ENCODE measurements at places on chromosomes 12 and 14.

DNA sequence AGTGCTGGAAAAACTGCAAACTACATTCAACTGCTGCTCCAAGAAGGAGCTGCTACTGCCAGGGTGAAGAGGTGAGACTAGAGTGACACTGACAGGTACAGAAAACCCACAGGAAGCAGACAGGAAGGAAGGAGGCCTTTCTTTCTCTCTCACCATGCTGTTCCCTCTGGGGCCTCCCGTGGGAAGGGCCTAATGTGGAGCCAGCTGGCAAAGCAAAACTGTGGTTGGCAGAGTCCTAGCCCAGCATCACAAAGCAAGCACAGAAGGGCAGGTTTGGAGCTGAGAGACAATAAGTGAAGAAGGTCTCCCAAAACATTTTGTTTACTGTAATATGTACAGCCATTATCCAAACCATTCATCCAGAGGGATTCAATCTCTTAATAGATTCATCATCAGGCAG is 122.5 kb upstream of the MAX start:
- no peak for DNase-seq

DNA sequence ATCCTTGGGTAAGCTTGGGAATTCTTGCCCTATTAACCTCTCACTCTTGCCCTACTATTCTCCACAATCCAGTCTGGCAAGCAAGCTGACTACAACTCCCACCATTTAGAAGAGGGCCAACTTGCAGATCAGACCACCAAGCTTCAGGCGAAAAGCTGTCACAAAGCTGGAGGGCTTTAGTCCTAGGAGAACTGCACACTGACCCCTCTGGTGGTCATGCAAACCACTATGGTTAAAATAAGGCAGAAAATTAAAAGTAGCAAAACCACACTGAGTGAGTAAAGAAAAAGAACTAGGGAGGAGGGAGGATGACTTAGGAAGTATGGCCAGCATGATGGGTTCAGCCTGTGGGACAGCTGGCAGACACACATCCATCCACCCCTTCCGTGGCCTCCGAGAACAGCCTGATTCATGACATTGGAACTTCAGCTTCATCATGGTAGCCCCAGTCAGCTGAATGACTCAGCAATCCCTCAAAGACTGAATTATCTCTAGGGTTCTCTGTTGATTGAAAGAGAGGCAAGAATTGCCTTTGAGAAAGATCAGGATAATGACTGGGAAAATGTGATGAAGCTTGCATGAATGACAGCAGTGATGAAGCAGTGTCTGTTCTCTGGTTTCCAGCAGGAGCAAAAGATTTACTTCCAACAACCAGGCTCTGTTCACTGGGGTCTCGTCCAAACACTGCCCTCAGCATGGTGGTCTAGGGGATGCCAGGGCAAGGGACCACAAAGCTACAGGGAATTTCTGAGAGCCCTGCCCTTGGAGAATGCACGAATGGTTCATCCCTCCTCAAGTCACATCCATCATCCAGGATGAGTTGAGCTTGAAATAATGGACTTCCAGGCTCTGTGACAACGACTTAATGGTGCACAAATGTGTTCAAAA is 24.4 kb downstream of the PITPNM2 start:
- DNase-seq: no peak

DNA sequence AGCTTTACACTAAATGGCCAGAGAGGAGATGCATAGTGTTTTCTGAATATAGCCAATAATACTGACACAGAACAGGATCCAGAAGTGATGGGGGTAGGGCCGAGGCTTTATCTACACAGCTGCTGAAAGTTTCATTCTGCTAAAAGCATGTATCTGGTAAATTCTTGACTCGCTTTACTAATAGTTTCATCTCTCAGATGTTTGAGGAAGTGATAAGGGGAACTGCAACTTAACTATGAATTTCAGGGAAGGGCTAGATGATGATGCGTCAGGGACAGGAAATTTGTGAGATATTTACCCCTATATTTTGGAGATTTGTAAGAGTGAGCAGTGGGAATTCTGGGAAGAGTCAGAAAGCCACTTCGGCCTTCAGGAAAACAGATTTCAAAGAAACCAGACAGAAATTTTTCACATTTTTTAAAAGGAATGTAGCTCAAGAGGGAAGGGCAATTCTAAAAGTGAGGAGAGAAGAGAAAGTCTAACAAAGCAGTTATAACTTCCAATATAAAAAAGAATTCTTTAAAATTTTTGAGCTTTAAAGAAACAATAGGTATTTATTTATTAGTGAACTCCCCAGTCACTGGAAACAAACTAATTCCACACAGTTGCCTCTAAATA is 243.1 kb downstream of the BCAT1 start:
- no peak for DNase-seq

DNA sequence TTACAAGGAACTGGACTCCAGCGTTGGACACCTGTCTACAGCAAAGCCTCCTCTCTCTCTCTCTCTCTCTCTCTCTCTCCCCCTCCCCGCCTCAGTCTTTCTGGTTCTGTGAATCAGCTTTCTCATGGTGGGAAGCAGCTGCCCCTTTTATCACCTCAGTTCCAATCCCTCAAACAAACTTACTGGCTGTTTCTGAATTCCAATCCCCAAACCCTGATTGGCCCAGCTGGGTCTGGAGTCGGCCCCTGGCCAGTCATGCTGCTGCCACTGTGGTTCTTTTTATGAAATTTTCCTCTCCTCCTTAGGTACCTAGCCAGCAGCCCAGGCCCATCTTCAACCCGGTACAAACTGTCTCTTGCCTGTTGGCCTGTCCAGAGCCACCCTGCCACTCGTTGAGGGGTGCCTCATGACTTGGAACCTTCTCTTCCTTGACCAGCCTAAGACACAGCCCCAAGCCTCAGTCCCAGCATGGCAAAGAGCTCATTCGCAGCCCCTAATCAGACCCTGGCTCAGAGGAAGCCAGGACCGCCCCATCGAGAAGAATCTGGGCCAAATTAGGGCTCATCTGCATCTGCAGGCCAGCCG is 9.4 kb upstream of the MORN3 start:
- DNase-seq: no peak

- DNase-seq: no peak
These were observed 102.9 kb downstream of the RPS29 start for GRCh38 chr14:49483268-49483667.

DNA sequence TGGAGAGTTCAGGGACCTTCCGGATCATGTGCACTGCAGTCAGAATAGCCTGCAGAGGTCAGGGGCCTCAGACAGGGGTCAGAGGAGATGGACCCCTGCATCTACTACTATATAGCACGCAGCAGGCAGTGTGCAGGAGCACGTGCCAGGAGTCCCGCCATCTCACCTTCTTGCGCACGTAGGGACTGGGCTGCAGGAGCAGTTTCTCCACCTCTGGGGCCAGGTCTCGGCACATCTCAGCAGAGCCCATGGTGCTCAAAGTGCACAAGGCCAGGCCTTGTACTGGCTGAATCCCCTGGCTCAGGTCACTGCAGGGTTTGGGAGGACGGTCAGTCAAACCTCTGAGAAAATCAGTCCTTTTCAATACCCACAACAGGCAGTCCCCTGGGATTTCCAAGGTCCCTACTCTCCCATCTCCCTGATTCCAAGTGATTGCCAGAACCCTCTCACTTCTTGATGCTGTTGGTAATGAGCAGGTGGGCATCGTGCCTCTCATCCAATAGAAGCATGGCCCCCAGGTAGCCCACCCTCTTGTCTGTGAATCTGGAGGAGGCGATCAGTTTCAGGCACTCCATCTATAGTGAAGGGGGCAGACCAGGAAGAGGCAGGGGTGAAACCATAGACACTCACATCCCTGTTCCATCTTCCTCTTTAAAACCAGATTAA is 1.3 kb downstream of the AP1G2 start:
- DNase-seq: no peak

- no peak for DNase-seq
These were observed 213.7 kb upstream of the NPAS3 start for GRCh38 chr14:32724867-32725471.

DNA sequence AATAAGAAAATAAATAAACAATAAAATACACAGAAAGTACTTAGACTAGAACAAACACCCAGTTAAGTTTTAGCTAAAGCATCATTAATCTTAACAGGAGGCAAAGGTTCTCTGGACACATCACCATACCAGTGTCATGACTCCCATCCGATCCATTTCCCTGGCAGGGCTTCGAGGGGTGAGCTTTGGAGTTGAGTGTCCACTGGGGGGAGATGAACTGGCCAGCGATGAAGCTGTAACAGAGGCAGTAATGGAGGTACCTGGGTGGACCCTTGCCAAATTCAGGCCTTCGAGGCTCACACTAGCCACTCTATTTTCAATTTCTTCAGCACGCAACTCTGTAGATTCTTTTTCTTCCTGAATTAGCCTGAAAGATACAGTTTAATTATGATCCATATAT is 269.5 kb downstream of the ACSS3 start:
- DNase-seq: no peak

DNA sequence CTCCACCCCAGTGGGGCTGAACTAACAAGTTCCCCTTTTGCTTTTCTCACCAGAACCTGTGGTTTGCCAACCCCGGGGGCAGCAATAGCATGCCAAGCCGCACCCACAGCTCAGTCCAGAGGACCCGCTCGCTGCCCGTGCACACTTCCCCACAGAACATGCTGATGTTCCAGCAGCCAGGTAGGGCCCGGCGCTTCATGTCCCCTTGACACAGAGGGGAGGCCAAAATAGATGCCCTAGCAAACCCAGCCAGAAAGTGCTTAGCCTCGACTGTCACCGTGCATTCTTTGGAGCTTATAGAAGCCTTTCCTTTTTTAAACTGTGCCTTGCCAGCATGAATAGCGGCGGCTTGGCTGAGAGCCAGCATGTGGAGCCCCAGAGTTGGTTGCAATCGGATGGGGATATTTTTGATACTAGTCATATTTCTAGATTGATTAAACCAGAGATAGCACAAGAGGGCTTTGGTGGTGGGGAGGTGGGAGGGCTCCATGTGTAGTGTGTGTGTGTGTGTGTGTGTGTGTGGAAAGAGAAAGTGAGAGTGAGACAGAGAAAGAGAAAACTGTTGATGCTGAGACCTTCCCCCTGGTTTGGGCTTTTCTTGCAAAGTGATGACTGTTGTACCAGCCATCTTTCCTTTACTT is 126.1 kb downstream of the GCH1 start:
- no peak for DNase-seq

- DNase-seq: no peak
These were observed at the start of gene TMPRSS12 for GRCh38 chr12:50842637-50843493. Gene TMPRSS12, plus strand, starts transcription at chr12:50842926. Its CDS starts 39 bp downstream, at chr12:50842965.

DNA sequence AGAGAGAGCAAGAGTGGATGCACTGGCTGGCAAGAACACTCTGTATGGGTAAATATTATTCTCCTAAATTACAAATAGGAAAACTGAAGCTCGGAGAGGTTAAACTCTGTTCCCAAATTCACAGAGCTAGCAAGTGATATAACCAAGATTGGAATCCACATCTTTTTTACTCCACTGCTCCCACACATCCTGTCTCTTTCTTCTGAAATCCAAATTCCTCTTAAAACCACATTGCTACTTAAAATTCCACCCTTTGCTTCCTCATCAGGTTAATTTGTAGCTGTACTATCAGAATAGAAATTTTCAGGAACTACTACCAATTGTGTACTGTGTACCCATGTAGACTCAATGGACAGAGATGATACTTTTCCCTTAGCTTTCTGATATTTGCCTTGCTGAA is 74.4 kb downstream of the ARMH4 start:
- no peak for DNase-seq

GRCh38 chr12:54040148-54040494 is 7.3 kb downstream of the HOXC5 start:
- DNase-seq: no peak

DNA sequence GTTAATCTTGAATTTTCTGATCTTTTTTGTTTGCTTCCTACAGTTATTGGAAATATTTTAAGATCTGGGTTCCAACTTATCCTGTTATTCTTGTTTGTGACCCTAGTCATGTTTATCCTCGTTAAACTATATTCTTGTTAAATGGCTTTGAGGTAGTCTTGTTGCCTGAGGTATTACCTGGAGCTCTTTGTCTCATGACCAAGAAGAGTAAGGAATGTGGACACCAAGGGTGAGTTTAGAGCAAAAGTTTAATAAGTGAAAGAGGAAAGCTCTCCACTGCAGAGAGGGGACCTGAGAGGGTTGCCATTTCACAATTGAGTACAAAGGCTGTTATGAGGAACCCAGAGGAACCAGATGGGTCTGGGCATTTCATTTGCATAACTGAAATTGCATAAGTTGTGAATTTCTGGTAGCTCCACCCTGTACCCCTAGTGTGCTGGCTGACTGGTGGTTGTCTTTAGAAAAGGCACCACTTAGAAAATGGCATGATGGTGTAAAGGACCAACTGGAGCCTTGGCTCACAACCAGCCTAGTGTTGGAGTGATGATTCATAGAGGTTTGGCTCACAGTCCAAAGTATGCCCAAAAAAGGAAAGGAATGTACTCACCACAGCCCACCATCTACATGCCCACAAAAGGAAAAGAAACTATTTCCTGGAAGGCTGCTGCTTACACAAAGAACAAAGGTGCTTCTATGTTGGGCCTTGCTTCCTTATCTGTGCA is 36.7 kb upstream of the RESF1 start:
- no peak for DNase-seq

DNA sequence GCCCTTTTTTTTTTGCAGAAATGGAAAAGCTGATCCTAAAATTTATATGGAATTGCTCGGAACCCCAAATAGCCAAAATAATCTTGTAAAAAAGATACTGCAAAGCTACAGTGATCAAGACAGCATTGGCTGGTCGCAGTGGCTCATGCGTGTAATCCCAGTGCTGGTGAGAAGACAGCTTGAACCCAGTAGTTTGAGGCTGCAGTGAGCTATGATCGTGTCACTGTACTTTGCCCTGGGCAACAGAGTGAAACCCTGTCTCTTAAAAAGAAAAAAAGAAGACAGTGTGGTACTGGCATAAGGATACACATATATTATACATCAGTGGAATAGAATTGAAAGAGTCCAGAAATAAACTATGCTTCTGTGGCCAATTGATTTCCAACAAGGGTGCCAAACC is 5.4 kb downstream of the ITGB7 start:
- no peak for DNase-seq

GRCh38 chr12:100718187-100718586 is 76.4 kb upstream of the ANO4 start:
- DNase-seq: no peak

DNA sequence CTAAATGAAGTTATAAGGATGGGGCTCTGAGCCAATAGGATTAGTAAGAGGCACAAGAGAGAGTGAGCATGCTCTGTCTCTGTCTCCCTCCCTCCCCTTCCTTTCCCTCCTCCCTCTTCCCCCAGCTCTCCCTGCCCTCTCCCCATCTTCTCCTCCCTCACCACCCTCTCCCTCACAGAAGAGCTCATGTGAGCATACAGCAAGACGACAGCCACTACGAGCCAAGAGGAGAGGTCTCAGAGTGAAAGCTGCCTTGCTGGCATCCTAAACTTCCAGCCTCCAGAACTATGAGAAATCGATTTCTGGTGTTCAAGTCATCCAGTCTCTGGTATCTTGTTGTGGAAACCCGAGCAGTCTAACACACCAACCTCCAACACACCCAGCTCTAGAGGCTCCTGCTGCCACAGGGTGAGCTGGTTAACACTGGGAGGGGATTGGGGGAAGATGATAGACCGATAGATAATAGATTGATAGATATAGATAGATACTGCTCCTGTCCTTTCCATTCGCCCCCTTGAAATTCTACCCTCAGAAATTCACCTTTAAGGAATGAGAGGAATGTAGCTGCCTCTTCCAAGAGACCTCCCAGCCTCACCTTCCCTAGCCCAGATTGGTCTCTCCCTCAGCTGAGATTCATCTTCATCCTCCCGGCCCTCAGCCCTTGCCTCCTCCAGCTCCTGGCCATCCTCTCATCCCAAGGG is 25.8 kb upstream of the ACTN1 start:
- DNase-seq: no peak

All from forelimb muscle (tissue), 1 donor.